ENCODE measurements at places on chromosomes 3 and 15.

- DNase-seq: no peak
Measured at GRCh38 chr15:73727330-73727976, 25.7 kb downstream of the INSYN1 start.

DNA sequence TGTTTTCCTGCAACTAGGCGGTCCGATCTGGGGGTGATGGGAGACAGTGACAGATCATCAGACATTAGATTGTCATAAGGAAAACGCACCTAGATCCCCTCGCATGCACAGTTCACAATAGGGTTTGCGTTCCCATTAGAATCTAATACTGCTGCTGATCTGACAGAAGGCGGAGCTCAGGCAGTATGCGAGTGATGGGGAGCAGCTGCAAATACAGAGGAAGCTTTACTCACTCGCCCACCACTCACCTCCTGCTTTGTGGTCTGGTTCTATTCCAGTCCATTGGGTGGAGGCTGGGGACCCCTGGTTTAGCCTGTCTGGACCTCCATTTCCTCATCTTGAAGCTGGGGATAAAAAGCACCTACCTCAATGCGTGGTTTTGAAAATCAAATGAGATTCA, 437.5 kb upstream of the PROK2 start:
- DNase-seq: no peak

- DNase-seq: no peak
Measured at GRCh38 chr15:77588126-77588525, 44.6 kb downstream of the LINGO1 start.

DNA sequence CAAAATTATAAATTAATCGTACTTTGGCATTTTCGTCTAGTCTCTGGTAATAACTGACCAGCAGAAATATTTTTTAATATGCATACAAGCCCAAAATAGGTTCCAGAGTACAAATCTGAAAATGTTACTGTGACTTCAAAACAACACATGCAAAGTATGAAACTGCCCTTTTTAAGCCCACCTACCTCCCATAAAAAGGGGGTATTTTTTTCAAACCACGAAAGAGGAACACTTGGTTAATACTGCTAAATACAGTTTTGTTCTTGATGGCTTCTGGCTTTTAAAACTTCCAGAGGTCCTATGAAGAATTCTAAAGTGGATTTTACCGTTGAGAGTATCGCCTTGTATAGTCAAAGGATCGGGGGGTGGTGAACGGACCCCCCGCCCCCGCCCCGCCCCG, 610.7 kb downstream of the FOXP1 start:
- no peak for DNase-seq

GRCh38 chr15:46892621-46893160, 824.6 kb upstream of the SEMA6D start:
- no peak for DNase-seq

- no peak for DNase-seq
Measured at GRCh38 chr3:161349529-161350312, 21.6 kb downstream of the SPTSSB start.

DNA sequence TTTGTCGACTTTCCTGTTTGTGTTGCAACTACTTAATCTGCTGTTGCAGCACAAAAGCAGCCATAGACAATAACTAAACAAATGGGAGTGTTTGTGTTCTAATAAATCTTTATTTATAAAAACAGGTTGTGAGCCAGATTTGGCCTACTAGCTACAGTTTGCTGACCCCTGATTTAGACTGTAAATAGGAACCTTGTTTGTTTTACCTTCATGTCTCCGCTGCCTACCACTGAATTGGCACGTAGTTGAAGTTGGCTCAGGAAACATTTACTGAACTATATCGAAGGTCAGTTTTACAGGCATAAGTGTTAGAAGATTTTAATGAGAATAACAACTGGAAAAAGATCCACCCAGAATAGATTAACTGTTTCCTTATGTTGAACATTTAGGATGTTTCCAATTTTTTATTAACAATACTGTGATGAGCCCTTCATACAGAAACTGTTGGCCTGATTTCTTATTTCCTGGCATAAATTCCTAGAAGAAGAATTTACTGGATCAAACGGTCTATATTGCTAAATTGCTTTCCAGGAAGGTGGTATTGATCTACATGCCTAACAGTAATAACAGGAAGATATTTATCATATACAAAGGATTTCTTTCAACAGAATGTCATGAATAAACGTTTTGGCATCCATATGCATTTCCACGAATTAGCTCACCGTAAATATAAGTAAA, 156.2 kb upstream of the NR2E3 start:
- no peak for DNase-seq

DNA sequence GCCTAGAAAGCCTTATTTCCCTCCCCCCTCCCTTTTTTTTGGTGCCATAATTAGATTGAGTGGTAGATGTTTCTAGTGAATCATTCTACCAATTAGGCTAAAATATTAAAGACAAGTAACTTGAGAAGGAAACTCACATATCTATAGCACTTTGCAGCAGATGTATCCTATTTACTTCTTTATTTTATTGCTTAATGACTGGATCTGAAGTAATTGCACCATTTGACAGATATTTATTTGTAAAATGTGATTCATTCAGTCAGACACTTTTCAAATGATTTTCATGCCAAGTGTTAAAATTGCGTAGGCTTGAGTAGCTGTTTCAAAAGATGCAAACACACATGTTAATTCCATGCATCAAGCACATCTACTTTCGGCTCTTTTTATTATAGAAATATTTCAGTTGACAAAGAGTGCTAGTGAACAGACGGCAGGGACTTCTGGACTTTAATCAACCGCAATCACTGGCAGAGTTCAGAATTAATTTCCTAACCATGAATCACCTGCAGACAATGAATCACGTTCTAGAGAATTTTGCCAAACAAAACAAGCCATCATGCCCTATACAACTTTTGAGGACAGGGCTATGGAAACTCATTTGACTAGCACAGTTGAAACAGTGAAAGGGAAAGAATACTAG, 636.8 kb downstream of the MECOM start:
- DNase-seq: no peak

DNA sequence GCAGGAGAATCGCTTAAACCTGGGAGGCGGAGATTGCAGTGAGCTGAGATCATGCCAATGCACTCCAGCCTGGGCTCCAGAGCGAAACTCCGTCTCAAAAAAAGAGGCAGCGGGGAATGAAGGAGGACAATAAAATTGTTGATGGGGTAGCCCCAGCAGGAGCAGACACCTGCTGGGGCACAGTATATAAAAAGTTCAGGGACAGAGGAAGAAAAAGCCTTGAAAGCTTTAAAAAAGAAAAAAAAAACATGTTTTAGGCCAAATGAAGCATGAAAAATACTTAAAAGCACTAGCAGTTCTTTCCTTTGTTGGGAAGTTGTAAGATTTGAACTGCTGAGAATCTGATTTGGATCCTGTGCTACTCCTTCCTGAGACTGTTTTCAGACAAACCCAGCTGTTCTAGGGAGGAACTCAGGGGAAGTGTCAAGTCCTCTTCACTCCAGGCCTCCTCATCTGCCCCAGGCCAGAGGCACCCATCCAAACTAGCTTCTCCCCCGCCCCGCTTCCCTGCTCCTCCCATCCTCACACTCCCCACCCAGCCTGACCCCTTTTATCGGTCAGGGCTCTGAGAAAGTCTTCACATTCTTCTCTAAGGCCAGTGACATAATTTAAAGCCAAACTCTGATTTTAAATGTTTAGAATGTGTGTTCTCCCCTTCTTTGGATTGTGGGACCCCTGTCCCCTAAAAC, 4.9 kb downstream of the IL17RD start:
- no peak for DNase-seq

GRCh38 chr3:101567528-101568317, 6.1 kb downstream of the TRMT10C start:
- no peak for DNase-seq

DNA sequence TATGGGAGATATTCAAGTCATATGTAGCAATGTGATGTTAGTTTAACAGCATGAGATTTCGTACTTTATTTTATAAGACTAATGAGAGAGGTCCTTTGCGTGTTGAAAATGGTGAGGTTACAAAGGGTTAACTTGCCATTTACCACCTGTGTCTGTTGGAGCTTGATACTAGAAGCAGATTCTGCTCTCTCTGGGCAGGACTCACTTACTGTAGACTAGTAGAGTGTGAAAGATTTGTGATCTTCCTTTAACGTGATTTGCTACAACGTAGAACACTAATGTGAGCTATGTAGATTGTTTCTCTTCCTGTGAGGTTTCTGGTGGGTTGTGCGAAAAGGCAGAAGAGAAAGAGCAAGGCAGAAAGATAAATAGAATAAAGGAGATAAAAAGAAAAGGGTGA, 1.1 kb downstream of the TP63 start:
- no peak for DNase-seq

GRCh38 chr15:74901612-74902063, 5.0 kb downstream of the FAM219B start:
- DNase-seq: peak; percentile 71

GRCh38 chr15:27382361-27383025, 411.5 kb downstream of the GABRG3 start:
- no peak for DNase-seq

DNA sequence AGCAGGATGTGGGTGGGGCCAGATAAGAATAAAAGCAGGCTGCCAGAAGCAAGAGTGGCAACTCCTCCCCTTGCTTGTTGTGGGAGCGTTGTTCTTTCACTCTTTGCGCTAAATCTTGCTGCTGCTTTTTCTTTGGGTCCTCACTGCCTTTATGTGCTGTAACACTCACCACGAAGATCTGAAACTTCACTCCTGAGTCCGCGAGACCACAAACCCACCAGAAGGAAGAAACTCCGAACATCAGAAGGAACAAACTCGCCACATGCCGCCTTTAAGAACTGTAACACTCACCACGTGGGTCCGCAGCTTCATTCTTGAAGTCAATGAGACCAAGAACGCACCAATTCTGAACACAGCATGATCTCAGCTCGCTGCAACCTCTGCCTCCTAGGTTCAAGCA, 72.9 kb downstream of the IL12A start:
- no peak for DNase-seq

- no peak for DNase-seq
Measured at GRCh38 chr3:177883957-177884356, 652.3 kb upstream of the KCNMB2 start.

- DNase-seq: no peak
Measured at GRCh38 chr3:69276884-69277283, 109.0 kb downstream of the FRMD4B start.

GRCh38 chr3:115502128-115502527, 121.2 kb upstream of the GAP43 start:
- DNase-seq: no peak

GRCh38 chr3:119288669-119289403, 5.3 kb upstream of the ARHGAP31 start:
- no peak for DNase-seq

DNA sequence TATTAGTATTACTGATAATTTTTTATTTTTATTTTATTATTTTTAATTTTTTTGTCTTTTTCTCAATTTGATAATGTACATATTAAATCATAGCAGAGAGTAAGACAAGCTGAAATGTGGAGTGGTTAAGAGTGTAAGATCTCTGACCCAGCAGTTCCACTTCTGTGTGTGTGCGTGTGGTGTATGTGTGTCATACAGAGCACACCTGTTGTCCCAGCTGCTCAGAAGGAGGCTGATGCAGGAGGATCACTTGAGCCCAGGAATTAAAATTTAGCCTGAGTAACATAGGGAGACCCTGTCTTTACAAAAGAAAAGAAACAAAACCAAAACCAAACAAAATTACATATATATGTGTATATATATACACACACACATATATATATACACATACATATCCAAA, 1.4 kb upstream of the CIDEC start:
- no peak for DNase-seq

GRCh38 chr3:82002491-82002890, 241.0 kb upstream of the GBE1 start:
- no peak for DNase-seq

GRCh38 chr15:26007151-26007550, 144.0 kb upstream of the ATP10A start:
- DNase-seq: no peak

DNA sequence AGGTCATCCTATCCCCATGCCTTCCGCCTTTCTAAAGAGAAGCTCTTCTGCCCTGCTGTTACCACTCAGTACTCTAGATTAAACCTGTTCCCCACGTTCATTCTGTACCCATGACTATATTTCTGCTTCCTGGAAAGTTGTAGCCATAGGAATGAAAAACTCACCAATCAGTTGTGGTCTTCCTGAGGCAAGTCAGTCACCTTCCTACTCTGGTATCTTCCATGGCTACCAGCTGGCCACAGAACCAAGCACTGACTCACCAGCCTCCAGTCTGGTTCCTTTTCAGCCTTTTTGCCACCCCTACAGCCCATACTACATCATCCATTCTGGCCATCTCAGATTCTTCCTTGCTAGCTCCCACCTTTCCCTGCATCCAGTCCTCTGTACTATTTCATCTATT, 46.4 kb downstream of the TMEM44 start:
- no peak for DNase-seq

- no peak for DNase-seq
Measured at GRCh38 chr15:85335193-85335942, 45.0 kb upstream of the AKAP13 start.

GRCh38 chr3:183306798-183307671, 54.0 kb downstream of the B3GNT5 start:
- DNase-seq: no peak

GRCh38 chr3:178537122-178537705, 978 bp downstream of the KCNMB2 start:
- DNase-seq: no peak

- DNase-seq: no peak
Measured at GRCh38 chr15:58864602-58865424, 68.7 kb downstream of the SLTM start.

- DNase-seq: no peak
Measured at GRCh38 chr15:78810362-78811123, 721 bp downstream of the ADAMTS7 start.

DNA sequence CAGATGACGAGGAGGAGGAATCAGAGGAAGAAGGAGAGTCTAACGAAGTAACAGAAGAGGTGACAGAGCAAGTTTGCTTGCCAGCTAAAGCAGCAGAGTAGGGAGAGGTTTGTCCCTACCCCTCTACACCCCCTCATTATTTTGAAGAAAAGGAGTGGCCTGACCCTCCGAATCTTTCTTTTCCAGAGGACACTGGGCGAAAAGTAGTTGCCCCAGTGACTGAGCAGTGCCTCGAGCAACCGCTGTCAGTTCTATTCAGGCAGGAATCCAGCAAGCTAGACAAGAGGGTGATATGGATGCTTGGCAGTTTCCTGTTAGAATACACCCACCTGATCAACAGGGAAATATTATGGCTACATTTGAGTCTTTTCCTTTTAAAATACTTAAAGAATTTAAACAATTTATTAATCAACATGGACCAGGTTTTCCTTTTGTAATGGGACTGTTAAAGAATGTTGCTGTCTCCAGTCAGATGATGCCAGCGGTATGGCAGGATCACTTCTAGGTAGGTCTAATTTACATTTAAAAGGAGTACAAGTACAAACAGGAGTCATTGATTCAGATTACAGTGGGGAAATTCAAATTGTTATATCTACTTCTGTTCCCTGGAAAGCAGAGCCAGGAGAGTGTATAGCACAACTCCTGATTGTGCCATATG, 31.9 kb upstream of the ACVR2B start:
- DNase-seq: no peak
